ENCODE measurements at places on chromosomes 1 and 21.

- peak; percentile 45 for DNase-seq
These were observed 52.8 kb upstream of the ZBTB40 start for GRCh38 chr1:22398656-22399420.

DNA sequence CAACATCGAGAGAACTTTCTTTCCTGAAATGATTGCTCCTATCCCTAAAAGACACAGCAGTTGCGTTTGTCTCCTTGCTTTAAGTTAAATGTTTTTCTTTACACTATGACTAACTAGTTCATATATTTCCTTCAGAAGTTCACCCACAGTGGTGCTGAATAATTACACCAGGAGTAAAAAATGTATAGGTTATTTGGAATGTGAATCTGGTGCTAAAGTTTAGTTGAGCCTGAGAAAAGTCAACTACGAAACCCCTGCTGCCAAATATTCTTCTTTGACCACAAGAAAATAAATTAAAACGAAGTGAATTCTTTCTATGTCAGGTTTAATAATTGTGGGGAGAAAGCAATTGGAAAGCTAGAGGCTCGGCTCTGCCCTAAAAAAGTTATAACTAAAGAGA, 52.8 kb downstream of the C4BPA start:
- DNase-seq: no peak

- DNase-seq: peak; percentile 62
These were observed 69.0 kb downstream of the SLC35A3 start for GRCh38 chr1:100038660-100039287.

- no peak for DNase-seq
These were observed 25.1 kb downstream of the POFUT2 start for GRCh38 chr21:45262616-45263015.

GRCh38 chr1:167601442-167602383, 28.3 kb upstream of the RCSD1 start:
- peak; percentile 12 for DNase-seq

- DNase-seq: no peak
These were observed 5.9 kb upstream of the FNDC5 start for GRCh38 chr1:32876341-32877210.

- no peak for DNase-seq
These were observed 9.5 kb upstream of the C1orf167 start for GRCh38 chr1:11752359-11753088.

- DNase-seq: peak; percentile 31
These were observed 132.8 kb downstream of the PTPRC start for GRCh38 chr1:198771563-198772153.

DNA sequence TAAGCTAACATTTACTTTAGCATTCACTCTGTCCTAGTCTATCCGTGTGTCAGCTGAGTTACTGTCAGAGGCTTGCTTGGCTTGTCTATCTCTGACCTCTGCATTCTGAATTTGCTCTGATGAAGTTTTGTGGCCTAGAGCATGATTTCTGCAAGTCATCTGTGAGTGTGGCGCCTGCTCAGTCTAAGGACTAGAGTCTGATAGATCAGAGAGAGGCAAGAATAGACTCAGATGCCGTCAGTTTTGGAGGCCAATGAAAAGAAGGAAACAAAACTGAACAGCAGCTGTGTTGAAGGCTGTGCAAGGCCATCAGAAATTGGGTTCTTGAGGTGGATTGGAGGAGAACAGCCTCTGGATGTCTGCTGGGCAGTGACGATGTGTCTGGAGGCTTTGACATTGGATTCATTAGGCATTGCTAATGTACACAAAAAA, 573.1 kb downstream of the USP25 start:
- peak; percentile 95 for DNase-seq

- peak; percentile 8 for DNase-seq
These were observed 53.9 kb downstream of the DUSP10 start for GRCh38 chr1:221687836-221688487.

GRCh38 chr1:67350783-67351182, 43.1 kb downstream of the IL12RB2 start:
- no peak for DNase-seq

- no peak for DNase-seq
These were observed 211.7 kb upstream of the POGK start for GRCh38 chr1:166627558-166627957.

GRCh38 chr1:37410105-37410504, 64.3 kb upstream of the ZC3H12A start:
- no peak for DNase-seq

- DNase-seq: peak; percentile 18
These were observed 23.4 kb upstream of the RPTN start for GRCh38 chr1:152182431-152182830.

DNA sequence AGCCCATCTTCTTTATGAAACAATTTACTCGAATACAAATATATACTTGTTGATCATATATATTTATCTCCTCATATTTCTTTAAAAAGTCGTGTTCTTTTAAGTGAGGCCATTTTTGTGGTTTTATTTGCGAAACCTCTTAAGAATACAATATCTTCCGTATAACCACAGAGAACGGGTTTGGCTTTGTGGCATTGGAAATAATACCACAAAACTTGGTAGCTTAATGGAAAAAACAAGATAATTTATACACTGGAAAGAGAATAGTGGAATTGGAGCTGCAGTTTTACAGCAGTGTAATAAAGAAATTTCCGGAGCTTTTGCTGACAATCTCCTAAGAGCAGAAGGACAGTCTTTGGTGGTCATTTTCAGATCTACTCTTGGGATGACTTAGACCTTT, 29.4 kb downstream of the PTGFR start:
- peak; percentile 48 for DNase-seq

GRCh38 chr1:194062526-194062925, 876.1 kb upstream of the B3GALT2 start:
- DNase-seq: no peak

GRCh38 chr1:73755649-73756048, 442.3 kb downstream of the LRRIQ3 start:
- DNase-seq: no peak

- no peak for DNase-seq
These were observed 1.6 kb downstream of the ACAP3 start for GRCh38 chr1:1306070-1306660.

GRCh38 chr1:38291906-38292521, 245.4 kb upstream of the POU3F1 start:
- DNase-seq: no peak

- no peak for DNase-seq
These were observed 216.3 kb upstream of the ZC3H12A start for GRCh38 chr1:37258068-37258467.

- DNase-seq: no peak
These were observed 27.6 kb upstream of the HUNK start for GRCh38 chr21:31845151-31845729.

DNA sequence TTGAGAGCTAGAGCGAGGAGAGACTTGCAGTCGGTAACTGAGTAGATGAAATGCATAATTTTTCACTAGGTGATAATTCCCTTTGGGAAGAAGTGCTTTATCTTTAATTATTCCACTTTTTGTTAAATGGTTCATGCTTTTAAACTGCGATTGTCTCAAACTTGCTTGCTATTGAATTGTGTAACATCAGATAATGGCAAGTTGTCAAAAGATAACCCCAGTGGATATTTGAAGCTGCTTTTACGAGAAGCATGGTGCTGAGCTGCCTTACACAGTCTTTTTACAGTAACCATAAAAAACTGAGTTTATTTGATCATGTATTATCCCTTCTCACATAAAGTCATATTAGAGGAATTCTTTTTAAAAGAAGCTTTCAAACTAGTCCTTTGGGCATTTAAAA, 30.2 kb downstream of the TMEM50B start:
- DNase-seq: no peak

GRCh38 chr1:26946270-26946669, 14.0 kb downstream of the KDF1 start:
- DNase-seq: no peak

GRCh38 chr1:228029281-228029680, 22.5 kb downstream of the WNT3A start:
- DNase-seq: no peak

DNA sequence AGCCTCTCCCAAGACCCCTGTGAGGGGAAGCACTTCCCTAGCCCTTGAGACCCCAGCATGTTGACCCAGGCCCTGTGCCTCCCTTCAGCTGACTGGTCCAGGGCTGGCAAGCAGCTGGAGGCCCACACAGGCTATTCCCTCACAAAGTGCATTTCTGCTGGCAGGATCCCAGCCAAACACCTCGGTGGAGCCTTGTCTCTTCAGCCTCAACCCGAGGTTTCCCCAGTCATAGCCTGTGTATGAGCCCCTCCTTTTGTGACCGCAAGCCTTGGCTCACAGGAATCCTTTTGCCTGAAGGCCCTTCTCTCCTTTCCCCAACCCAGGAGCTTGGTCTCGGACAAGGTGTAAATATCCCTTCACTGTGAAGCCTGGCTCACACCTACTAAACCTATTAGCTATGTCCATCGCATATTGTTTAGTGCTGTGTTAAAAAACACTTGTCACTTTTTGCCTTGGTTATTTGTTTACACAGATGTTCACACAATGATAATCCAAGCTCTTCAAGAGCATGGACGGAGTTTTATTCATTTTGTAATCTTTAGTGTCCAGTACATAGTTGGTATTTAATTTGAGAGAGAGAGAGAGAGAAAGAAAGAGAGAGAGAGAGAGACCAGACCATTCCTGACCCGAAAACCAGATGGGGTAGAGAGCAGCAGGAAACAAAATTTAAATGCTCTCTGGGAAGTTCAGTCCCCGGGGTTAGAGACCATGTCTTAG, 8.5 kb upstream of the CD247 start:
- DNase-seq: no peak

DNA sequence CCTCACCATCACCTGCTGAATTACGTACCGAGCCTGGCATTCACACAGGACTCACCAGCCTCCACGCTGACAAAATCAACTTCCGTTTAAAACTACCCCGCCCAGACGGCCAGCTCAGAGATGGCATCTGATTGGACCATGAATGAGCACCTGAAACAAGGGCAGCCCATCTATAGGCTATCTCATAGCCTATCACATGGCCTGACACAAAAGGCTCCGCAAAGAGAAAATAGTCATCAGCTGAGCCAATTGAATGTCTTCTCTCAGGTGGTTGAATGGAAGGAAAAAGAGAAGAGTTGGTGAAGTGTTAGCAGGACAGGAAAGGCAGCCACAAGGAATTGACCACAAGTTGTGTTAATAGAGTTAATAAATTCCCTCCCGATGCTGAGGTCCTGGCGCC, 50.6 kb upstream of the ZC3H12A start:
- no peak for DNase-seq

DNA sequence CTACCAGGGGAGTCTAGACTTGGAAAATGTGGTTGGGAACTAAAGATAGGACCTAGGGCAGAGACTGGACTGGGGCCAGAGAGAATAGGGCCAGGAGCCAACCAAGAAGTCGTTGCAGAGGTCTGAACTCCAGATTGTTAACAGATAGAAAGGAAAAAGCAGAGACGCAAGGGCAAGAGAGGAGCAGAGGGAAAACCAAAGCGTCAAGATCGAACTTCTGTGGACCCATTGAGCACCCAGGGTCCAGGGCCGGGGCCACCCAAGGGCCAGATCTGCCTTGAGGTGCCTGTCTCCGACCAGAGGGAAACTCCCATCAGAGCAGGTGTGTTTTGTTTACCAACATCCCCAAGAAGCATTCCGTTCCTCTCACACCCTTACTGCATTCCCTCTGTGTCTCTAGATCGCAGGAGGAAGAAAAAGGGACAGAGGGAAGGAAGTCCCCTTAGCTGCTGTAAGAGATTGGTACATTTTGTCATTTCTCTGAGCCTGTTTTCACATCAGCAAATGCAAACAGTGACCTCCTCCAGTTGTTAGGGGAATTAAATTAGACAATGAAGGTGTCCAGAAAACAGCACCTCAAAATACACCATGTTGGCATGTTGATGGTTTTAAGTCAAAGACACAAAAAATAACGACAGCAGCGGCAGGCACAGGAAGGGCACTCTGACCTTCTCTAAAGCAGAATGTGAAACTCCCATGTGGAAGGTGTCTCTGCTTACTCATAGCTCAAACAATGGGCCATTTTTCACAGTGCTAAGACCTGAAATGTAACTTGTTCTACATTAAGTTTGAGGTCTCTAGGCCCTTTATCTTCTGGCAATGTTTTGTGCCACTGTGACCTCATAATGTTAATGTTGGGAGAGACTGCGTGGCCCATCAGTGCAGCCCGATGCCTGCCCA, 105.8 kb upstream of the RAB4A start:
- no peak for DNase-seq
